Stimulated activated CD4-positive, alpha-beta T cell treated with anti-CD3 and anti-CD28 coated beads, Interleukin-12 subunit alpha, Interleukin-12 subunit beta, amount 100 ng/mL, for 48 hours (primary cell): ENCODE measurements at places on chromosomes 3 and 15.

DNA sequence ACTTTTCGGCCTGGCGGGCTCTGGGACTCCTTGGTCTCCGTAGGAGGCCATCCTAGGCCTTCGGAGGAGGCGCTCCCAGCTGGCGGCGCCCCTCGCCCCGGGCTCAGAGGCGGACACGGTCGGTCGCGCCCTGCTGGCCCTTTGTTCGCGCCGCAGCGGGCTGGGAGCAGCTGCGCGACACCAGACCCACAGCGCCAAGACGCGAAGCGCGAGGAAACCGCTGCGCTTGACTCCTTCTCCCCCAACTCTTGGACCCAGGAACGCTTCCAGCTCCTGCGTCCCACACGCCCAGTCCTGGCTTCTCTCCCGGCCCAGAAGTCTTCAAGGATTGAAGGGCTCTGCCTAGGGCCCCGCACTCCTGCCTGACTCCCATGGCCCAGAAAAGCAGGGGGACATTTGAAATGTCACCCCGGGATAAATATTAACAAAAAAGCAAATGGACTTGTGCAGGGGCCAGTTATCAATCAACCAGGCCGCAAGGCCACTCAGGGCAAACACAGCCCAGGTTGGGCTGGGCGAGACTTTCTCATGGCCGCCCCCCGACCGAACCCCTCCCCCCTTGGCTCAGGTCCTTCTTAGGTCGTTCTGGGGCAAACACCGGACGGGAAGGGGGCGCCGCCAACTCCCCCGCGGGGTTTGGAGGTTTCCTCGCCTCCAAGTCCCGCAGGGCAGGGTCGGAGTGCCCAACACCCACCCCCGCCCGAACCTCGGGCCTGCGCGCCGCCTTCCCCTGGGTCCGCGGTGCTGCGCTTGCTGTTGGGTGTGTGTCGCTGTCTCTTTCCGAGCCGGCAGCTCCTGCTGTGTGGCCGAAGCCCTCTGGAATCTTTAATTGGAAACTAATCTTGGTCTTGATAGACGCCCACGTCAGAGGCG lies 5.1 kb downstream of the ONECUT1 start:
- no peak for DNase-seq

- no peak for DNase-seq
Observed at GRCh38 chr3:197186887-197187588, 111.4 kb downstream of the DLG1 start.

DNA sequence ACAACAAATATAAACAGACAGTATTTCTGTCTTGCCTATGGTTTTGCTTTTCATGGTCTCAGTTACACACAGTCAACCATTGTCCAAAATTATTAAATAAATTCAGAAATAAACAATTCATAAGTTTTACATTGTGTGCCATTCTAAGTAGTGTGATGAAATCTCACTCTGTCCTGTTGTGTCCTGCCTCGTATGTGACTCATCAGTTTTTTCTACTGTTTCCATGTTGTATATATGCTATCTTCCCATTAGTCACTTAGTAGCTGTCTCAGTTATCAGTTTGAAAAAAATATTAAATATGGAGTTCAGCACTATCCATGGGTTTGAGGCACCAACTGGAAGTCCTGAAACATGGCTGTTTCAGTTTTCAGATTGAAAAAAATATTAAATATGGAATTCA lies 282.4 kb upstream of the GRM7 start:
- DNase-seq = no peak

- DNase-seq = no peak
Observed at GRCh38 chr3:37223141-37223558, 48.8 kb upstream of the LRRFIP2 start.

GRCh38 chr15:100250176-100250800 lies 91.5 kb downstream of the ADAMTS17 start:
- DNase-seq = no peak

DNA sequence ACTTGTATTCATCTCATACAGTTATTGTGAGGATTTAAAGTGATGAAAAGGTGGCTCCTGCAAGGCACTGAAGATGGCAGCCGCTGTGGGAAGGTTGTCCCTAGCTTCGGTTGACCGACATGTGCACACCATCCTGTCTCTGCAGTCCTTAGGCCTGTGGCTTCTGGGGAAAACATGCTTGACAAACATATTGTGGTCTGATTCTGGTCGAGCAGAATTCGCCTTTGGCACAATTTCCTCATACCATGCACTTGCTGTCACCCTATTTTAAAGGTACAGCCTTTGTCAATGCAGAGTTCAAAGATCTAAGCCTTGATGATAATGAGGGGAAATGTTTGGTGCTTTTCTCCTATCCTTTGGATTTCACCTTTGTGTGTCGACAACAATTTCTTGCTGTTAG lies 50.9 kb downstream of the PRICKLE2 start:
- no peak for DNase-seq

GRCh38 chr3:46516521-46516920 lies 18.7 kb downstream of the RTP3 start:
- DNase-seq = no peak

GRCh38 chr3:105327662-105328337 lies 38.9 kb upstream of the ALCAM start:
- no peak for DNase-seq

DNA sequence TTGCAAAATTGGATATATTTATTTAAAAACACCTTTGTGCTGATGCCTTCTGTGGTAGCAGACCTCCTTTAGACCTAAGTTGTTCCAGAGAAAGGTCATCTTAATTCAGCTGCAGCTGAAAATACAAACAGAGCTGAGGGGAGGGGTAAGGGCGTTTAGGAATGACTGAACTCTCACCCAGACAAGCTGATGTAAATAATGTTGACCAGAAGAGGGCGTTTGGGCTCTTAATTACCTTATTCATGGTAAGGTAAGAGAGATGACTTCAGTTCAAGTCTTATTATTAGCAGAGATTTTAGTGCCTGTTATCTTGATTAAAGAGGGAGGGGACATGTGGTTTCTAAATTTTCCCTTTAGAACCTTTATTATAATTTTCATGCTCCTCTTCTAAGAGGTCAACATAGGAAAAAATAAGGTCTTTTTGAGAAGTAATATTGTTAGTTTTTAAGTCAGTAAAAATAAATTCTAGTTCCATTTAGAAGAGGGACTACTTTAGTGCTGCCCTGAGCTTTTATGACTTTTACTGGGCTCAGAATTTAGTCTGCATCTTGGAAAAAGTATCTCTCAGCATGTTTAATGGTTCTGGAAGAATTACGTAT lies 46.3 kb downstream of the GPR171 start:
- DNase-seq = peak; percentile 61

DNA sequence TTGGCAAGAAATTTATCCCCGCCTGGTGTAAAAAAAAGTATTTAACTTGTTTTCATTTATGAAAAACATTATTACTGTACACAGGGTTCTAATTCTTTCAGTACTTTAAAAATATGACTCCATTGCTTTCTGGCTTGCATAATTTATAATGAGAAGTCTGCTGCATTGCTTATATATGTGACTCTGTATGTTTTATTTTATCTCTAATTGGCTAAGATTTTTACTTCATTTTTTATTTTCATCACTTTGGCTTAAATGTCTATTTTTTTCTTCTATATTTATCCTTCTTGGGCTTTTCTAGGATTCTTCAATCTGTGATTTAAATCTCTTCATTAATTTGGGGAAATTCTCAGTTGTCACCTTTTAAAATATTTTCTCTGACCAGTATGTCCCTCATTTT lies 636.6 kb upstream of the NR2F2 start:
- no peak for DNase-seq

DNA sequence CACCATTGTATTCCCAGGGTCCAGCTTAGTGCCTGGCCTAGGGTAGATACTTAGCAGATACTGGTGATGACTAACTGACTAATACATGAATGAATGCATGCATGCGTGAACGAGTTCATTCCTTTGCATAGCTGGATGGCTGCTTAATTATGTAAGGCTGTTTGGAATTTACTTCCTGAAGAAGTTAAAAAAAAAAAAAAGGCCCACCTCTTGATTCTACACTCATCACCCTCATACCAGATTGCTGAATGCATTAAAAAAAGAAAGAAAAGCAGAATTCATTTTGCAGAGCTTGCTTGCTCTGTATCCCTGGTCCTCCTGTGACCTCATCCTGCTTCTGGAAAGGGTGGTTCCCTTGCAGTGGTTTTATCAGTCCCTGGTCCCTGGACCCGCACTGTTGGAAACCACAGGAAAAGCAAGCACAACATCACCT lies 277.6 kb upstream of the CFAP20DC start:
- no peak for DNase-seq

- DNase-seq = no peak
Observed at GRCh38 chr15:73809728-73810501, 56.8 kb upstream of the INSYN1 start.

DNA sequence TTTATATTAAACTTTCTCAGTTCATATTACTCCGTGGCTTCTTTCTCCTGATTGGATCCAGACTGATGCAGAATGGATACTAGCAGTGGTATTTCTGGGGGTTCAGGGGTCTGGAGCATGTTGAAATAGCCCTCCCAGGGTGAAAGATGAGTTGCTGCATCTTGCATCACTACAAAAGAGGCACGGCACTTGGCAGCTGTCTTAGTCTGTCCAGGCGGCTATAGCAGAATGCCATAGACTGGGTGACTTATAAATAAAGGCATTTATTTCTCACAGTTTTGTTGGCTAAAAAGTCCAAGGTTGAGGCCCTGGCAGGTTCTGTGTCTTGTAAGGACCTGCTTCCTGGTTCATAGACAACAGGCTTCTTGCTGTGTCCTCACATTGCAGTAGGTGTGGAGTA lies 660 bp upstream of the BCL2L10 start:
- DNase-seq = no peak

DNA sequence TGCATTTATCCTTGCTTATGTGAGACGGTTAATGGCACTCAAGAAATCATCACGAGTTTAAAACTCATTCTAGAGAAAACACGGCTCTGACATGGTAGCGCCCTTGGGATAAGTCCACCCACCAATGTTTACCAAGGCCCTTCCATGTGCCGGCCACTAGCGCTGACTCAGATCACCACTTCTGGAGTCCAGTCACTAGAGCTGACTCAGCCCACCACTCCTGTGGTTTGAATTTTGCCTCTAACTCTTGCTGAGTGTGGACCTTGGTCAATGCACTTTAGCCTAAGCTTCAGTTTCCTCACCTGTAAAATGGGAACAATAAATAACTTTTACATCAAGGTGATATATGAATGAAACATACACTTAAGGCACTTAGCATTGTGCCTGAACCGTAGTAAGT lies 358.4 kb upstream of the PROK2 start:
- DNase-seq = no peak

GRCh38 chr3:101602731-101603130 lies 28.8 kb downstream of the PCNP start:
- DNase-seq = no peak

DNA sequence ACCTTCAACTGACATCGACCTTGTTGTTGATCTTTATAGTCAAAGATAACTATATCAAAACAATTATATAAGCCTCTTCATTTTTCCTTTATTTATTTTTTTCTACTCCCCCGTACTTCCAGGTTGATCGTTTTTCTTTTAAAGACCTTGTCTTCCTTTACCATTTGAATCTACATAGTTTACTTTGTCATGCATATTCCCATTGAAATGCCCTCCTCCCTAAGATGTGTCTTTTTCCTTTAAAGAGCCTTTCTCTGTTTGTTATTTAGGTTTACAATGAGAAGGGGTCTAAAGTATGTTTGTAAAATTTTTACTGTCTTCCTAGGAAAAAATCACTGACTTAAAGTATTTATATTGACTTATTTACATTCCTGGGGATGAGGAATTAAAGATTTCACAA lies 29.4 kb upstream of the ZNF717 start:
- no peak for DNase-seq

GRCh38 chr3:48464713-48465221 lies 18.2 kb downstream of the ATRIP start:
- DNase-seq = no peak

DNA sequence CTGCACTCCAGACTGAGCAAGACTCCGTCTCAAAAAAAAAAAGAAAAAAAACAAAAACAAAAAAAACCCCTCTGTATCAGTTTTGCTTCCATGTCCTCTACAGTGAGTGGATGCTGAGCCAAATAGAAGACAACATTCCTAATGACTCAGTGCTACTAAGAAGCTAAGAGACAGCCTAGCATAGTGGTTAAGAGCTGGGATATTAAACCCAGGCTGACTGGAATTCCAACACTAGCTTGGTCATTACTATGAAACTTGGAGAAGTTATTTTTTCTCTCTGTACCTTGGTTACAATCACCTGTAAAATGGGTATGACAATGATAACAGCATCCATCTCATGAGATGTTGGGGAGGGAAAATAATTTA lies 60.9 kb upstream of the PYGO1 start:
- no peak for DNase-seq

- no peak for DNase-seq
Observed at GRCh38 chr15:63939531-63940130, 105.9 kb upstream of the HERC1 start.

DNA sequence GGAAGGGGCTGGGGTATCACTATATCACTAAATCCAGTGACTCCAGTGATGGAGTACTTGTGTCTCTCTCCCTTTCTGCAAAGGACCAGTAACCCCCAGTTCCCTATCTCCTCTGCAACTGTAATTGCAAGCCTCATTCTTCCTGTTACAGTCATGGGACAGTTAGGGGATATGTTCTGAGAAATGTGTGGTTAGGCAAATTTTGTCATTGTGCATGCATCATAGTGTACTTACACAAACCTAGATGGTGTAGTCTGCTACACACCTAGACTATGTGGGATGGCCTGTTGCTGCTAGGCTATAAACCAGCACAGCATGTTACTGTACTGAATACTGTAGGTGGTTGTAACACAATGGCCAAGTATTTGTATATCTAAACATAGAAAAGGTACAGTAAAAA lies 2.2 kb downstream of the VPS8 start:
- DNase-seq = no peak

- DNase-seq = no peak
Observed at GRCh38 chr3:122962149-122962548, 65.4 kb downstream of the SEMA5B start.

DNA sequence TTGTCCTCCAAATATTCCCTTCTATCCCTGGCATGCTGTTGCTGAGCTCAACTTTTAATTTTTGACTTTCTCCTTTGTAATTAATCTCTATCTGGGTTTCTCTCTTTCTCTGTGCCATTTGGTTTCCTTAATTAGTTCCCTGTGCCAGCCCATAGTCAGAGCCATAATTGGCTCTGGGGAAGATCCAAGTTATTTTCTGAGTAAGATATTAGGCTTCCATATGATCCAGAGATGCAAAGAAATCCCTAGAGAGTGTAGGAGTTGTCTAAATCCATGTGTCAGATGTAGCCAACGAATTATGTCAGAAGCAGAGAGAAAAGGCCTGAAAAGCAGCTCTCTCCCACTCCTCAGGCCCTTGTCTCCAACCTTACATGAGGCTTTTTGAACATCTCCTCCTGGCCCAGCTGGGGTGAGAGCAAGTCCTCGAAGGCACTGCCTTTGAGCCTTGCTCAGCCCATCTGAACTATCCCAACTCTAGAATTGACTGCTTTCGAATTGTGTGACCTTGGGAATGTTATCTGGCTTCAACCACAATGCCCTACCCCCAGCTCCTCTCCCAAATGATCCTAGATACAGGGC lies 46.4 kb downstream of the MOBP start:
- DNase-seq = no peak
